ENCODE measurements at places on chromosomes 7 and 10.
A peak's percentile ranks its signal among the peaks of the same experiment; 100 is the strongest.

- DNase-seq = peak; percentile 8
- H3K4me1 ChIP-seq = peaks cover 3% of the 10 kb centered on the region
- no peak overlapping the region for H3K27ac ChIP-seq
- no peaks in the 10 kb centered on the region for H3K36me3 ChIP-seq
- H3K4me3 ChIP-seq = no peak overlapping the region
Observed at GRCh38 chr7:124781418-124781817, 15.8 kb upstream of the GPR37 start.

- no peak overlapping the region for H3K27ac ChIP-seq
- H3K4me1 ChIP-seq = peaks cover 3% of the 10 kb centered on the region
- no peak overlapping the region for H3K4me3 ChIP-seq
- no peak for DNase-seq
Observed at GRCh38 chr10:125015356-125015944, 73.5 kb downstream of the ZRANB1 start.

DNA sequence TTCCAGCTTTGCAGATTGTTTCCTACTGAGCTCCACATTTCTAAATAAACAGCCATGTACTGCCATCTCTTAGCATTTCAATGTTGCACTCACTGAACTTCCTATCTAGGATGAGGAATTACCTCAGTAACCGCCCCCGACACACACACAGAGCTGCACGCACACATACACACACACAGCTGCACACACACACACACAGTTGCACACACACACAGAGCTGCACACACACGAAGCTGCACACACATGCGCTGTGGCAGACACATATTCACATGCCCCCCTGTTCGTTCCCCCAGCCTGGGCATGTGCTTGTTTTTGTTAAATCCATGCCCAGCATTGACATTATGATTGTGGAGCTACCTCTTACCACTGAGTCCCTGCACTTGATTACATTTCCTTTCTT, 39.6 kb upstream of the CNPY1 start:
- no peak overlapping the region for H3K27ac ChIP-seq
- no peak overlapping the region for H3K4me3 ChIP-seq
- H3K36me3 ChIP-seq = no peaks in the 10 kb centered on the region
- no peaks in the 10 kb centered on the region for H3K4me1 ChIP-seq

DNA sequence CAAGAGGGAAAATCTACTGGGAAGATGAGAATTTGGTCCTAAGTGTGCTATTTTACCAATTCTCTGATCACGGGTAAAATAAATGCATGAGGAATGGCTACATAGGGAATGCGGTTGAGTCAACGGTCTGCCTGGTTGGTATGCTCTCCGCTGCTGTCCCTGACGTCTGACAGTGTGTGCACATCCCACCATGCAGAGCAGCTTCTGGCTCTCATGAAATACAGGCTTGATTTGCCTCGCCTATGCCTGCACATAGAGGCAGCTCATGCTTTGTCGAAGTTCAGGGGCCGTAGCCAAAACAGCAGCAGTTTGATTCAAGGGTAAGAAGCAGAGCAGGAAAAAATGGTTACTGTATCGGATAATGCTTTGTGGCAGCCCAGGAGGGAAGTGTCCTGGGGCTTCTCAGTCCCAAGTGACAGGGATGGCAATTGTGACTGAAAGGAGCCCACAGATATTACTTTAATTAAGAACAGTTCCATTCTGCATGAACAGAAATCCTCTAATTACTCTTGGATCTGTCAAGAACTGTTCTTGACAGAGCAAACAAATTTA, 268.4 kb upstream of the SLC26A5 start:
- H3K27ac ChIP-seq = no peak overlapping the region
- H3K27me3 ChIP-seq = no peaks in the 10 kb centered on the region
- H3K4me1 ChIP-seq = peaks cover 1% of the 10 kb centered on the region
- no peak overlapping the region for H3K4me3 ChIP-seq
- no peaks in the 10 kb centered on the region for H3K36me3 ChIP-seq

DNA sequence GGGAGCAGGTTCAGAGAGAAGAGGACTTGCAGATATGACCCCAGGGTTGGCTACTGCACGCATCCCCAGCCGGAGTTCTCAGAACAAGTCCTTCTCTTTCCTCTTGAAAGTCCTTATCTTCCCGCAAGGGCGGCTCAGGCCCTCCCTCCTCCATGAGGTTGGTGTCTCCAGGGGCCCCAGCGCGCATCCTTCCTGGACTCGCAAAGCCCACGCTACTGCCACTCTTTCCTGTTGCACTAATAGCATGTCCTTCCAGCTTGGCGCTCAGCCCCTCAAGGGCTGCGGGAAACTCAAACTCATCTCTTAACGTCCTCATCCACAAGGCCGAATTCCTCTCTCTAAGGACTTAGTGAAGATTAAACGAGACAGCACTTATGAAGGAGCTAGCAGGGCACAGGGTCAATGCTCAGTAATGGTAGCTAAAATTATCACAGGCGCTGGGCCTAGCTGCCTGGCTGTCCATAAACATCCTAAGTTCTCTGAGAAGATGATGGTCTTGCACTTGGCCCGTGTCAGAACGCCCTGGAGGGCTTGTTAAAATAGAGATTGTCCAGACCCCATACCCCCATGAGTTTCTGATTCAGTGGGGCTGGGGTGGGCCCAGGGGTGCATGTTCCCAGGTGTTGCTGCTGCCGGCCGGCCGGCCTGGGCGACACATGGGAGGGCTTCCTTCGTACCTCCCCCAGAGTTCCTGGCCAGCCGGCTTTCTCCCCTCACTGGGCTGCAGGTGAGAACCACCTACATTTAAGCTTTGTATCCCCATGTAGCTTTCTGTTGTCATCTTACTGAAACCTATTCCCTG, 261.4 kb downstream of the COBL start:
- DNase-seq = no peak
- H3K27ac ChIP-seq = no peak overlapping the region
- H3K4me1 ChIP-seq = no peaks in the 10 kb centered on the region
- H3K27me3 ChIP-seq = peaks cover 27% of the 10 kb centered on the region

DNA sequence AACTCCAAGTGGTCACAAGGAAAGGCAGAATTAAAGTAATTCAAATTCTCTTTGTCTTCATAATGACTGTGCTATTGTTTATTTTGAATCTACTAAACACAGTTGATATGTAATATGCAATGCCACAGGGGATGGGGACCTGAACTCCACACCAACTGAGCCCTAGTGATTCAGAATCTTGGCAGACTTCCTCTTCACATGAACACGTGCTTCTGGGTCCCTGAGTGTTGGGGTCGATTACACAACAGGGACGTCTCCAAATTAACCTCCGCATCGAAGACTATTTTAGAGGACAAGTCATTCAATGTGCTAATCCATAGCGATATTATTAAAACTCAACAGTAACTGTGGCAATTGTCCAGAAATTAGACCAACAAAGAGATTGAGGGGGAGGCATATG, 95.3 kb upstream of the CARD11 start:
- no peaks in the 10 kb centered on the region for H3K36me3 ChIP-seq
- H3K4me1 ChIP-seq = no peaks in the 10 kb centered on the region
- H3K27ac ChIP-seq = no peak overlapping the region
- peaks cover 2% of the 10 kb centered on the region for H3K27me3 ChIP-seq

DNA sequence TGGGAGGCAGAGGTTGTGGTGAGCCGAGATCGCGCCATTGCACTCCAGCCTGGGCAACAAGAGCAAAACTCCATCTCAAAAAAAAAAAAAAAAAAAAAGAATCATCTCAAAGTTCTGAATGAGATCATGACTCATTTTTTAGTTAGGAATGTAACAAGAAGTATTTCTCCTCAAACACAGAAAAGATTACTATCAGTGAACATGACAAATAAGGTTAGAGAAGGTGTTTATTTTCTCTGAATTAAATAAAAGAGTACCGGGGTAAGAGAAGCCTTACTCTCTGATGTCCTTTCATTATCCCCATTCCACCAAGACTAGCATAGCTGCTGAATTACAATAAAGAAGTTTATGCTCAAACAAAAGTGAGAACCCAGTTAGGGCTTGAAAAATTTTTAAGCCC, 50.1 kb downstream of the IPMK start:
- peak; percentile 44 for DNase-seq
- no peak overlapping the region for H3K27ac ChIP-seq
- no peaks in the 10 kb centered on the region for H3K27me3 ChIP-seq
- H3K4me1 ChIP-seq = no peaks in the 10 kb centered on the region
- no peak overlapping the region for H3K4me3 ChIP-seq
- H3K36me3 ChIP-seq = peaks cover 4% of the 10 kb centered on the region

DNA sequence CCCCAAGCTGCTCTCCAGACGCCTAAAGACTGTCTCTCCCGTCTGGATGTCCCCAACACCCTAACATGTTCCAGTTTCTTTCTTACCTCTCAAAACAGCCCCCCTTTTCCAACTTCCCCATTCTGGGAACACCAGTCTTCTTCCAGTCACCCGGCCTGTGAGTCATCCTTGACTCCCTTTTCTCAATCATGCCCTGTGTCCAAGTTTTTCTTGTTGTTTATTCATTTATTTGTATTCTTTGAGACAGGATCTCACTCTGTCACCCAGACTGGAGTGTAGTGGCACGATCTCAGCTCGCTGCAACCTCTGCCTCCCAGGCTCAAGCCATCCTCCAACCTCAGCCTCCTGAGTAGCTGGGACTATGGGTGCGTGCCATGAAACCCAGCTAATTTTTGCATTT, 15.6 kb downstream of the SNX10 start:
- H3K27me3 ChIP-seq = no peaks in the 10 kb centered on the region
- H3K4me1 ChIP-seq = no peaks in the 10 kb centered on the region
- no peak overlapping the region for H3K27ac ChIP-seq
- H3K4me3 ChIP-seq = no peak overlapping the region

DNA sequence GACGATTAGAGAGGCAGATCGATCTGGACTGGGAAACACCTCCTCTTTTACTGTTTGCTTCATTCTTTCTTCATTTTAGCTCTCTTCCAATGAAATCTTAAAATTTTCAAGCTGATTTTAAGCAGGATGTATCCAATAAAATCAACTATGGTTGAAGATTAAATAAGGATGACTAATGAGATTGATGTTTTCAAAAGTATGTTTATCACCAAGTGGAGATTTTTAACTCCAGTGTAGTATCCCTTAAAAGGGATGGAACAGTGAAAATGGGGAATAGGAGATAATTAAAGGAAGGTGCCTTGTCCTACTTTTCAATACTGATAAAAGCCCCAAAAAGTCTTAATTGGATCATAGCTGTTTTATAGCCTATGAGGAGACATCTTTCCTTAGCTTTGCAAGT, 11.6 kb upstream of the LIPF start:
- H3K27me3 ChIP-seq = no peaks in the 10 kb centered on the region
- H3K4me1 ChIP-seq = peaks cover 5% of the 10 kb centered on the region
- H3K27ac ChIP-seq = no peak overlapping the region
- no peaks in the 10 kb centered on the region for H3K36me3 ChIP-seq
- peak; percentile 16 for DNase-seq
- no peak overlapping the region for H3K4me3 ChIP-seq

GRCh38 chr7:88259656-88260380, 40.0 kb upstream of the SRI start:
- H3K27ac ChIP-seq = no peak overlapping the region
- no peak for DNase-seq
- no peak overlapping the region for H3K4me3 ChIP-seq
- no peaks in the 10 kb centered on the region for H3K36me3 ChIP-seq
- no peaks in the 10 kb centered on the region for H3K4me1 ChIP-seq
- no peaks in the 10 kb centered on the region for H3K27me3 ChIP-seq

DNA sequence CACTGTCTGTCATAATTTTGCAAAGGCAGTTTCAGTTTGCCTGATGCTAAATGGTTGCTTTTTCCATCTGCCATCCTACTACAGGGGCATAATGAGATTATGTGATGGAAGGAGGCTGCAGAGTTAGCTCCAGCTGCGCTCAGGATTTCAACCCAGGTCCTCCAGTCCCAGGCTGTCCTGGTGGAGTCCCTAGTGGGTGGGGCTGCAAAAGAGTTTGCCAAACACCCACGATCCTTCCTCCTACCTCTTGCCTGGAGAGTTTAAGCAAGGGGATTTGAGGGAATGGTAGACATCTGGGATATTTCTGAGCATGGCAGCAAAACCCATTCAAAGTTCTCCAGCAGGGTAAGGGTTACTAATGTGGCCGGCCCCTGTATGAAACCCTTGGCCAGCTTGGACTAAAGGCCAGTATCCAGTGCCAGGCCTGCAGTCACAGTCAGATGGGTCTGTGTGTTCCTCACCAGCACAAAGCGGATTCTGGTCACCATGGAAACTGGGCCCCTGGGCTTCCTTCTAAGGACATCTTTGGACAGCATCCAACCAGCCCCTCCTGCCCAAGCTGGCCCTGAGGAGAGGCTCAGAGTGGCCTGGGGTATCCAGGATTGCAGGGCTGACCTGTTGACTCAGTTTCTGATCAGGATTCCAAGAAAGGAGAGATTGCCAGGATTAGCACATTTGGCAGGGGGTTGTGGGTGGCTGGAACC, 42.7 kb upstream of the CHST3 start:
- H3K4me1 ChIP-seq = peaks cover 15% of the 10 kb centered on the region
- peak overlapping the region; percentile 44 for H3K27ac ChIP-seq
- no peaks in the 10 kb centered on the region for H3K36me3 ChIP-seq

DNA sequence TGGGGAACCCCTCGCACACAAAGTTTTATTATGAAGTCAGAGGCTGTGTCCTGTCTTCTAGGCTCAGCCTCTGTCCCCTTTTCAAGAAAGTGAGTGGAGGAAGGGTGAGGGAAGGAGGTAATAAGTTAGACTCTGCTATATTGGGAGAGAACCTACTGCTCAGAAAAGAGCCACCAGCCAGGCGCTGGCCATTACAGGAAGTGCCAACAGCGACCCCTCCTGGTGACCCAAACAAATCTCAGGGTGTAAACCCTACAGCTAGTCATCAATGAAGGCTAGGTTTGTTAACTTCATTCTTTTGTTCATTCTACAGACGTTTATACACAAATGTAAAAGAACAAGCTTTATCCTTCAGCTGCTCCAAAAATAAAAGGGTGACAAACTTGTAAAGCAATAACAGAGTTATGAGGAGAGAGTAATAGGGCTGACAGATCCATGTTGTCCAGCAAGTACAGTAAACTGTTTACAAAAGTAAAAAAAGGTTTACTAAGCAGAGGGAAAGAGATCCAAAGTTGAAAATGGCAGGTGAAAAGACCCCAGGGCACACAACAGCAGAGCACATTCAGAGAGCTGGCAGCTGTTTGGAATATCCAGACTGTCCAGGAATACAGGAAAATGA, 82.7 kb downstream of the FAM204A start:
- H3K4me3 ChIP-seq = no peak overlapping the region
- 0 out of 2 replicates have a peak, but pooled peaks cover 2% of the 10 kb centered on the region for H3K27me3 ChIP-seq
- no peak overlapping the region for H3K27ac ChIP-seq
- no peaks in the 10 kb centered on the region for H3K36me3 ChIP-seq

DNA sequence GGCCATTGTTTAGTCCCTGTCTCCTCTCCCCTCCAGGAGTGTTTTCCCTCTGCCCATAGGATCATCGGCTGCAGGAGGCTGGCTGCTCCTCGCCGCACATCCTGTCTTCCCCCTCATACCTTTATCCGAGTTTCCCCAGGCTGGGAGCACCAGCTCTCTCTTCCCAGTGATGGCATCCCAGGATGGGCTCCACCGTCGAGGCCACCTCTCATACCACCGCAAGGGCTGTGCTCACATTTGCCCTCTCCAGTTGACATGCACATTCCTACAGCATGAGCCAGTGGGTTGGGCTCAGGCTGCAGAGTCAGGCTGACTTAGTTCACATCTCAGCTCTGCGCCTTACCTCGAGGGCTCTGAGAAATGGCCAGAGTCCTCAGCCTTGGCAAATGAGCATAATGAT, 12.1 kb downstream of the HKDC1 start:
- H3K27ac ChIP-seq = no peak overlapping the region
- H3K27me3 ChIP-seq = peaks cover 2% of the 10 kb centered on the region
- H3K36me3 ChIP-seq = no peaks in the 10 kb centered on the region
- DNase-seq = peak; percentile 85
- no peak overlapping the region for H3K4me3 ChIP-seq
- peaks cover 2% of the 10 kb centered on the region for H3K4me1 ChIP-seq

All from IMR-90 (cell line).